ENCODE measurements at places on chromosomes 7 and 10.

GRCh38 chr10:7345717-7346116, 65.1 kb downstream of the SFMBT2 start:
- ATAC-seq, result no peak

DNA sequence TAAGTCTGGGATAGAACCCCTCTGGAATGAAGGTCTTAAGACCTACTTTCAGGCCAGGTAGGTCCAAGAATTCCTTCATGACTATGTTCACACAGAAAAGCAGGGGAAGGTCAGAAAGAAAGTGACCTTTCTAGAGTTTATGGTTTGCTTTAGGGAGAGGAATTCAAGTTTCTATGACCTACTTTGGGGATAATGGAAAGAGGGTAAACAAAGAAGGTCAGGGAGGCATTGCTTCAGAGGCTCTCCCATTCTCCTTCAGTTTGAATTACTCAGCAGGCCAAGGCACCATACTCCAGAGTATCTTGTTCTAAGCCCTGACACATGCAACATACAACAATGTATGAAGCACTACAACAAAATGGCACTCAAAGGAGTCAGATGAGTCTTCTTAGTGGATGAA, 11.5 kb upstream of the MACC1 start:
- no peak for ATAC-seq

- no peak for ATAC-seq
These were observed 20.9 kb downstream of the CD36 start for GRCh38 chr7:80659120-80660055.

DNA sequence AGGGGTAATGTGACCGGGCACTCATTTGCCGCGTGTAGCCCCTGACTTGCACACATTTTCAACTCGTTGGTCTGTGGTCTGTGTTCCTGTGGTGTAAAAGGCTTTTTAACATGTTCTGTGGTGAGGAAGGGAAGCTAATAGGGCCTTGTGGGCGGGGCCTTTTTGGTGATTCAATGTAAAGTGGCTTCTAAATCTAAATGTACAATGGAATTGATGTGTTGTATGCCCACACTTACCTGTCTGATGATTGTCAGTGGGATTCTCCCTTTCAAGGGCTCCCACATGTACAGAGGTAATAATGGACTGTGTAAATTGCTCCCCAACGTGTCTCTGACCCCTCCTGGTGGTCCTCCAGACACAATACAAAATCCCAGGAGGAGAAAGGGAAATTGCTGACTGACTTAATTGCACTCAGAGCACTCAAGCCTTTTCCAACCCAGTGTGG, 43.1 kb upstream of the GATAD1 start:
- ATAC-seq, result no peak

DNA sequence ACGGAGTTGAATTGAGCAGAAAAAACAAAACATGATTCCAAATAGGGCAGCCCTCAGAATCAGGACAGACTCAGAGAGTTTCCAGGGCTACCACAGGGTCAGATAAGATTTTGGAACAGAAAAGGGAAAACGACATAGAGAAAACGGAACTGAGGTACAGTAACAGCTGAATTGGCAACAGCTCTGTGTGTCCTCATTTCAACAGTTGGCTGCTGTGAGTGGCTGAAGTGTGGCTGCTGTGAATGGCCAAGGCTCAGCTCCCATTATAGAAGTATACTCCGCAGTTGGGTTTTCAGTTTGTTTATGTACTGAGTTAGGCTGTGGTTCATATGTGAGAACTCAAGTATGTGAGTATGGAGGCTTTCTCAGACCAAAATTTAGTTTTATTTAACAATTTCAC, 32.0 kb downstream of the ANTXRL start:
- no peak for ATAC-seq

GRCh38 chr7:108088729-108089128, 41.4 kb downstream of the LAMB4 start:
- no peak for ATAC-seq

DNA sequence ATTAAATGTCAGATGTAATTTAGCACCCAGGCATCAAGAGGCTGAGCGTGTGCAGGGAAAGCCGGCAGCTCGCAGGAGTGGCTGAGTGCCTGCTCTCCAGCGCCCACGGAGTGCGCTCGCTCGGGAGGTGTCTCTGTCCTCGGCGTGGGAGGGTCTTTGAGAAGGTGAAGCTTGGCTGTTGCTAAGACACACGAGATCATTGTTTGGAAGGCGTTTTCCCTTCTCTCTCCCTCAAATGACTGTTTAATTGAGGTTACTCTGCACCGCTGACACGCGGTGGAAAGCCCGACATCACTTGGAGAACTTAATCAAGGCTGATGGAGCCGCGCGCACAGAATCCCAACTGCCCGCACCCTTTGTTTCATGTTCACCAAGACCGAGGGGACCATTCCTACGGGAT, 414.6 kb downstream of the DNAJB6 start:
- no peak for ATAC-seq

DNA sequence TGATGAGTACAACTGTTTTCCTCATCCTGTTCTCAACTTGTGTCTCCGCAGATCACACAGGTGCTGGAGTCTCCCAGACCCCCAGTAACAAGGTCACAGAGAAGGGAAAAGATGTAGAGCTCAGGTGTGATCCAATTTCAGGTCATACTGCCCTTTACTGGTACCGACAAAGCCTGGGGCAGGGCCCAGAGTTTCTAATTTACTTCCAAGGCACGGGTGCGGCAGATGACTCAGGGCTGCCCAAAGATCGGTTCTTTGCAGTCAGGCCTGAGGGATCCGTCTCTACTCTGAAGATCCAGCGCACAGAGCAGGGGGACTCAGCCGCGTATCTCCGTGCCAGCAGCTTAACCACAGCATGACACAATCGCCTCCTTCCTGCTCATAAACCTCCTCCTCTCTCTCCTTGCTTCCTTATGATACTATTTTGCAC, 126.7 kb upstream of the PRSS58 start:
- peak; percentile 86 for ATAC-seq

GRCh38 chr7:84666651-84667050, 472.1 kb upstream of the SEMA3A start:
- no peak for ATAC-seq

DNA sequence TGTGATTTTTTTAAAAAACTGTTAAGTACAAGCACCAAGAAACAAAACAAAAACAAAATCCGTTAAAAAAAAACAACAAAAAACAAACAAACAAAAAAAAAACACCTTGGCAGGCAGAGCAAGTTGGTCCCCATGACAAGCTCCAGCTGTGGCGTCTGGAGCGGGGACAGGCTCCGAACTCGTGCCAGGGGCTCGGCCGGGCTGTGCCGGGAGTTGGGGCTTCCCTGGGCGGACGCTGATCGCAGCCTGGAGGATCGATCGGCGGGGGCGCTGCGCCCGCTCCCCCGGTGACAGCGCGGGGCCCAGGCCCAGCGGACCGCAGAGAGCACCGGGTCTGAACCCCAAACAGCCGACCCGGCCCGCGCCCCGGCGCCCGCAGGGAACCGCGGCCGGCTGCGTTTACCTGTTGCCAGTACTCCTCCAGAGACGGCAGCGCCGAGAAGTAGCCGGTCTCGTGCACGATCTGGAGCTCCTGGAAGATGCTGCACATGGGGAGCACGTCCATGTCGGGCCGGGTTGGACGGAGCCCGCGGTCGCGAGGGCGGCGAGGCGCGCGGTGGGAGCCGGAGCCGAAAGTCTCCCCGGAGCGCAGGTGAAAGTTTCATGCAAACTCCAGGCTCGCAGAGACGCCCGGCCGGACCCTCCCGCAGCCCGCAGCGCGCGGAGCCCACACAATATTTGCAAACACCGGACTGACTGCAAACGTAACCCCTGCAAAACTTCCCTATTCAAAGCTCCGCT, at the start of gene KLF6:
Gene KLF6, minus strand, starts transcription at position 700 of the 741 bp plus-strand sequence. Its CDS starts 195 bp downstream, at position 505.
- no peak for ATAC-seq

DNA sequence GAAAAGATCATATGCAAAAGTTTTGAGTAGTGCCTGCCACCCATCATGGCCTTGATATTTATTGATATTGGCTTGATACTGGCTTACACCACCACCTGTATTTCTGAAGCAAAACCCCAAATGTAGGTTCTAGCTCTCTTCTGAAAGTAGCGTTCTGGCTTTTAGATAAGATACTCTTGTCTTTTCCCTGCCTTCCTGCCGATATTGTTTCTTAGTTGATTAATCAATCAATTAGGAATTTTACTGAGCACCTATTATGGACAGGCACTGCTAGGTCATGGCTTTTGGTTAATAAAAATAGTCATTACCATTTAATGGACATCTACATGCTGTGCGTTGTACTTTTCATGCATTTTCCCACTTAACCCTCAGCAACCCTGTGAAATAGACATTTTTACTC, 7.9 kb downstream of the SFRP5 start:
- no peak for ATAC-seq

DNA sequence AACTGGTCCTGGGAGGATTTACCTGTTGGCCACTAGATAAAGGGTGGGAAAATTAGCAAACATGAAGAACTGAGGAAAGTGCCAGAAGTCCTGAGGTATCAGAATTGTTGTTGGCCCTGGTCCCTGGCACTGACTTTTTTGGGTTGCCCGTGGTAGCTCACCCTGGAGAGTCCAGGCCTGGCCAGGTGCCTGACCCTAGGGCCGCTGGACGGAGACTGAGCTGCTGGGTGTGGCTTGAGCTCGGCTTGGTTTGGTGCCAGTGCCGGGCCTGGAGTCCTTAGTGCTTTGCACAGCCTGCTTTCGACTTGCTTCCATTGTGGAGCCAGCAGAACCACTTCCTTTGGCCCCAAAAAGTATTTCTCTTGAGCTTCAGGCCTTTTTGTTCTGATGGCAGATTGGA, 12.9 kb downstream of the MDH2 start:
- no peak for ATAC-seq

DNA sequence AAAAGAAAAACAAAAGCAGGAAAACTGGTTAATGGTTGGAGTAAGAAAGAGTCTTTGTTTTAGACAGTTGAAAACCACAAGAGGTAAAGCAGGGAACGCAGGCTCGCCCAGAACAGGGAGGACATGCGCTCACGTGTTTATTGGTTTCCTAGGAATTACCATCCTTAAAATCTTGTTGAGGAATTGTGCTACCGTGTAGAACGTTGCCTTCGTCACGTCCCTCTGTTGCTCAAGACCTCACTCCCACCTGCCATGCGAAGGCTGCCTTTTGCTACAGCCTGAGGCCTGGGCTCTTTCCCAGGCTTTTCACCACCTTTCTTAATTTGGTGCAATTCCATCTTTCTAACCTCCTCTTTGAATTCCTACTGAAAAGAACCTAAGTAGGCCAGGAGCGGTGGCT, 61.6 kb upstream of the CAMK1D start:
- ATAC-seq, result peak; percentile 39

GRCh38 chr7:151876899-151877777, at the start of gene PRKAG2:
Gene PRKAG2, minus strand, starts transcription at chr7:151877115. Its CDS starts 495 bp downstream, at chr7:151876620.
- ATAC-seq, result peak; percentile 53

GRCh38 chr7:12637819-12638592, 49.4 kb upstream of the ARL4A start:
- no peak for ATAC-seq

DNA sequence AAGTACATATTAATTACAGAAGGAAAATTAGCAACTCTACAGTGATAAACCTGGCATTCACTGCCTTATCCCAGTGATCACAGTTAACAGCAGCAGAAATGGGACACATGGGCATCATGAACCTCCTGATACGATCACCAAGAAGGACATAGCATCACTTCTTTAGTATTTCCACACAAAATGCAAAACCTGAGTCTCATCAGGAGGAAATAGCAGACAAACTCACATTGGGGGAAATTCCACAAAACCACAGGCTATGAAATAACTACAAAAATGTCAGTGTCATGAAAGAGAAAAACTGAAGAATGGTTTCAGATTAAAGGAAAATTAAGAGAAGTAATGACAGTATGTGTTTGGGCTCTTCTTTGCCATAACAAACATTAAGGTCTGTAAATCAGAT, 12.0 kb upstream of the PURB start:
- ATAC-seq, result no peak

- peak; percentile 73 for ATAC-seq
These were observed 137.2 kb downstream of the ARID5B start for GRCh38 chr10:62038609-62039190.

- ATAC-seq, result no peak
These were observed 33.3 kb upstream of the MNX1 start for GRCh38 chr7:157043745-157044144.

- no peak for ATAC-seq
These were observed 566.3 kb downstream of the TCERG1L start for GRCh38 chr10:130745251-130745650.

DNA sequence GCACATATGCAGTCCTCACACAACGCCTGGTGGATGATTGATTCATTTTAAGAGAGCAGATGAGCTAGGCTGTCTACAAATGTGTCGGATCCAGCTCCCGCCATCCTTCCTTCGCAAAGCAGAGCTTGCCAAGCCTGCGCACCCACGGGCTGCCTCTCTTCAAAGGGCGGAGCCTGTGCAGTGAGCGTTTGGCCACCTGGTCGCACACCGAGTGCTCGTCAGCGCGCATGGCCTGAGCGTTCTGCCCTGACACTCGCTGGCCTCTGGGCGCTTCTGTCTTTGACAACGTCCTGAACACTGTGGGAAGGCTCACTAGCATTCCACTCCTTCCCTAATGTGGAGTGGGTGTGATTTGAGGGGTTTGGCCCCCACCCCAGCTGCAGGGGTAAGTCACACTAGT, 47.1 kb upstream of the TMEM72 start:
- ATAC-seq, result peak; percentile 16

- peak; percentile 82 for ATAC-seq
These were observed 297.4 kb upstream of the NEBL start for GRCh38 chr10:21194510-21194993.

GRCh38 chr7:73648593-73649332, 18.9 kb upstream of the VPS37D start:
- ATAC-seq, result no peak

GRCh38 chr7:87735360-87735759, 107.2 kb downstream of the RUNDC3B start:
- peak; percentile 35 for ATAC-seq

DNA sequence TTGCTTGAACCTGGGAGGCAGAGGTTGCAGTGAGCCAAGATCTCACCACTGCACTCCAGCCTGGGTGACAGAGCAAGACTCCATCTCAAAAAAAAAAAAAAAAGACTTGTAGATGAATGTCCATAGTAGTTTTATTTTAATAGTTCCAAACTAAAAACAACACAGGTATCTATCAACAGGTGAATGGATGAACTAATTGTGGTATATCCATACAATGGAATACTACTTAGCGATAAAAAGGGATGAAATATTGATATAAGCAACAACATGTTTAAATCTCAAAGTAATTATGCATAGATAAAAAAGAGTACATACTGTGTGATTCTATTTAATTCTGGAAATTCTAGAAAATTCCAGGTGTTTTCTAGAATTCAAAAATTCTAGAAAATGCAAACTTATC, 37.5 kb upstream of the MRPS16 start:
- ATAC-seq, result no peak
